ENCODE measurements at places on chromosomes 5 and 9.

- DNase-seq, result no peak
Measured at GRCh38 chr5:88058625-88059024, 210.0 kb downstream of the TMEM161B start.

GRCh38 chr5:81558188-81558587 is 164.3 kb upstream of the ACOT12 start:
- DNase-seq, result no peak

DNA sequence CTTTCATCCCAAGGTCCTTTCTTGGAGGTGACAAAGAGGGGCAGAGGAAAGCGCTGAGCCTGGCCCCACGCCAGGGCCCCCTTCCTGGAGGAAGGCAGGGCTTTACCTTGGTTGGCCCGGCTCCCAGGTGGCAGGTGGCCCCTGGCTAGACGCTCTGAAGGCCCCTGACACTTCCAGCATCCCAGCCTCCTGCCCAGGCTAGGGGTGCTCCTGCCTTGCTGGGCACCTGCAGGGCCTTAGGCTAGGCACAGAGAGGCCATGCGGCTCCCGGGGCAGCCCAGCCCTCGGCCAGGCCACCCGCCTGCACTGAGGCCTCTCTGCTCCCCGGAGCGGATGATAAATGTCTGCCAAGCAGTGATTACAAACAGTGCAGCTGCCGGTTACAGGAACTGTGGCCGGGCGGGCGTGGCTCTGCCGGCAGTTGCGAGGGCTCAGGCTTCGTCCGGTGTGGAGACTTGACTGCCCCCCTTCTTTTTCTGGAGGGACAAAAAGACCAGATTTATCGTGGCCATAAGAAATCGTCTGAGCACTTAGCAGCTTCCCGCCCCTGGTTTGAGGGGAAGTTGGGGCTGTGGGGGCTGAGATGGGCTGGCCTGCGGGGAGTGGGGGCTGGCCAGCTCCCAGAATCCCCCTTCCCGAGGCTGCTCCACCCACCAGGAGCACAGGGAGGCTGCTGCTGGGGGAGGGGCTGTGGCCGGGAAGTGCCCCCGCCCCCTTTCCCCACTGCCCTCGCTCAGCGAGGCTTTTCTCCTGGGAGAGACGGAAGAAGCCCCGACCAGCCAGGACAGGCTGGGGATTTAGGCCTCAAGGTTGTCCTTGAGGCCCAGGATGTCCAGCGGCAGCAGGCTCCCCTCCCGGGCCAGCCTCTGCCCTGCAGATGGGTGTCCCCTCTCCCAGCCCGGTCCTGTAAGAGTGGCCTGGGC is 31.6 kb upstream of the UBAC1 start:
- DNase-seq, result peak; percentile 49

DNA sequence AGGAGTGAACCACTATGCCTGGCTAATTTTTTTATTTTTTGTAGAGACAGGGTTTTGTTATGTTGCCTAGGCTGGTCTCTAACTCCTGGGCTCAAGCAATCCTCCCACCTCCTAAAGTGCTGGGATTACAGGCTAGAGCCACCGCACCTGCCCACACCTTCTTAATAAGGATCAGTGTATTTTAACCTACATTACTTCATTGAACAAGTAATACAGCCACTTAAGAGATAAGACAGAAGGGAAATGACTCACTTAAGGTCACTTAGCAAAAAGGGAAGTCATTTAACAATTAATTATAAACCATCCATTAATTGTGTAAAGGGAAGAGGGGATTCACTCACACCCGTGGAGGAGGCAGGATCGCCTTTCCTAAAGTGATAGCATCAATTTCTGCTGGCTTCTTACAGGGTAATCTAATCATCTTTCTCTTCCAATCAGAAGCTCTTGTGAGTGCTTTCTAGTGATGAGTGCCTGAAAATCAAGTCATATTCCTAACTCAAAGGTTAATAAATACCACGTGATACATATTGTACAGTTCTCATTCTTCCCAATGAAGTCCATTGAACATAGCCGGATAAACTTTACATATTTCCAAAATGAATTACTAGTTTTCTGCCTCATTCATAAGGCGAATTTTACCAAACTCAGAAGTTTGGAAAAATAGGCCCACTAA is 3.5 kb downstream of the FBXW11 start:
- DNase-seq, result no peak

DNA sequence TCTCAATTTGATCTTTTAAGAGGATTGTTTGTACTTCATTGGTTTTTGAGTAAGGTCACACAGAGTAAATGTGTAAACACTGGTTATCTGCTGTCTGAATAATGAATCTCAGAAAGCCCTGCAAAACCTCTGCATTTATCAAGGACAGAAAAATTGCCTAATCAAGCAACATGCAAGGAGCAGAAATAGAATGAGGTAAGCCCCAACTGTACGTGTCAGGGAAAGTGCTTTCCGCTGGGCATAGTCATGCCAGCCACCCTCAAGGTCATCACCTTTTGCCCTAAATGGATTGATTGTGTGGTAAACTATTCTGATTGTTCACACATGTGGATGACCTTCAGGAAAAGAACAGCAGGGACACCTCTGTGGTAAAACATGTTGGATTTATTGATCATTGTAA is 376.9 kb upstream of the KCNN2 start:
- DNase-seq, result no peak

- DNase-seq, result no peak
Measured at GRCh38 chr9:133854048-133854447, 115.9 kb upstream of the SARDH start.

DNA sequence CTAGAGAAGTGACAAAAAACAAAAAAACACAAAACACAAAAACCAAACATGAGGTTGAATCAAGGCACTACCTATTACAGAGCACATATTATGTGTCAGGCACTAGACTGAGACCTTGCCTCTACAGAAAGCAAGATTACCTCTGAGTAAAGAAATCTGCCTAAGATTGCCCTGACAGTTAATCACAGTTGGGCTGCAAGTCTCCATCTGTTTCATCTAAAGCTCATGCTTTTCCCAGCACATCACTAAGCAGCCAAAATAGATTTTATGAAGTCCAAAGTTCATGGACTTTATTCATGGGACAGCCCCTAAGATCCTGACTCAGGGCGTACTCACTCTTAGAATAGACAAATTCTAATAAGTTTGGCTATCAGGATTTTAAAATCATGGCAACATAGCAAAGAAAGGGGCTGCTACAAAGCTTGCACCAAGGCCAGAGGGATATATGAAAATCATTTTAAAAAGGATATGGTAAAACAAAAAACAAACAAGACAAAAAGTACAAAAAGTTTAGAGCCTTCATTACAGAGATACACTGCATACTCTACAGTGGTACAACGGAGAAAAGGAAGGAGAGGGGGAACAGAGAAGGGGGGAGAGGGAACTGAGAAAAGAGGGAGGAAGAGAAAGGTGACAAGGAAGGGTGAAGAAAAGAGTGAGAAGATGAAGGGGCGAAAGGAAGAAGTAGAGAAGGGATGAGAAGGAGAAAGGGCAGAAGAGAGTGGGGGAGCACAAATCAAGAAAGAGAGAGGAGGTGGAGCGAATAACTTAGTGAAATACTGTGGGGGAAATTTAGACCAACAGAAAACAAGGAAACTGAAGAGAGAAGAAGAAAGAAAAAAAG is 58.2 kb downstream of the RICTOR start:
- peak; percentile 69 for DNase-seq

GRCh38 chr9:26470284-26470683 is 422.3 kb downstream of the CAAP1 start:
- DNase-seq, result no peak

GRCh38 chr9:77024776-77025545 is 5.5 kb downstream of the FOXB2 start:
- no peak for DNase-seq

GRCh38 chr5:108749128-108749861 is 1.6 kb downstream of the FER start:
- peak; percentile 25 for DNase-seq

- no peak for DNase-seq
Measured at GRCh38 chr5:175895686-175896102, 24.3 kb downstream of the CPLX2 start.

DNA sequence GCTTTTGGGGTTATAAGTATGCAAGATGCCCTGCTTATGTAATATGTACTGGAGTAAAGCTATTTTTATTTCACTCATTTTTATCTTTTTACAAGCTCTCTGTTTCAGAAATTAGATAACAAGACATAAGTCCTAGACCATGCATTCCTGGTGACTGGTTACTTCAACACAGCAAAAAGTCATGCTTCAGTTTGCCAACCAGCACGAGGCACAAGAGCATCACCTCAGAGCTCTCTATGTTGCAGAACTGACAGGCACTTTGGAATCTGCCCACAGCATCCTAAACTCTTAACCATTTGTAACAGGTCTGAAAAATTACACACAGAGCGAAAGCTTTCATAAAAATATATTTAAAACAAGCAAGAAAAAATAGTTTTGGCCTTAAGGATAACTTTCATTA is 112.8 kb downstream of the MARCHF11 start:
- no peak for DNase-seq

DNA sequence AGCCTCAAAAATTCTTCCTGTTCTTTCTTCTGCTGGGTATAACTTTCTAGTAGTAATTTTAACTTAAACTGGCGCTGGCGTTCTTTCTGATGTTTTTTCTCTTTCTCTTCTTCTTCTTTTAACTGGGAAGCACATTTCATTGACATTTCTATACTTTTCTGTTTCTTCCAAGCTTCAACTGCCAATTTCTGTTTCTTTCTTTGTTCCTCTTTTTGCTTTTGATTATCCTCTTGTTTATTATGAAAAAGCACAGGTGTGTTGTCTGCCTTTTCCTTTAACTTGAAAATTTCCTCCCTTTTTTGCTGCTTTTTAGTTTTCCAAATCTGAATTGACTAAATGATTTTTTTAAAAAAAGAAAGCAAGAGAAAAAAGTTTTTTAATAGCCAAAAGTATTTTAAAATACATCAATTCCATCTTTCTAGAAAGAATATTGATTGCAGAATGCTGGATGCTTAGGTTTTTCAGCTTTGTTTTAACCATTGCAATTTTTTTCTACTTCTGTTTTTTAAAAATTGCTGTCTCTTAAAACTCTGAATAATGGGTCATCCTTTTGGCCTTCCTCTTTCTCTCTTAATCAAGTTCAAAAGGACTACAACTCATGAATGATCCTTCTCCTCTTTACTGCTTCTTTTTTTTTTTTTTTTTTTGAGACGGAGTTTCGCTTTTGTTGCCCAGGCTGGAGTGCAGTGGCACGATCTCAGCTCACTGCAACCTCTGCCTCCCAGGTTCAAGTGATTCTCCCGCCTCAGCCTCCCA is 8.8 kb upstream of the PGGT1B start:
- no peak for DNase-seq

- no peak for DNase-seq
Measured at GRCh38 chr5:66739951-66740350, 143.8 kb downstream of the MAST4 start.

GRCh38 chr5:88732181-88732633 is 150.8 kb downstream of the MEF2C start:
- DNase-seq, result no peak

GRCh38 chr5:117679046-117679445 is 1104.4 kb upstream of the SEMA6A start:
- no peak for DNase-seq

DNA sequence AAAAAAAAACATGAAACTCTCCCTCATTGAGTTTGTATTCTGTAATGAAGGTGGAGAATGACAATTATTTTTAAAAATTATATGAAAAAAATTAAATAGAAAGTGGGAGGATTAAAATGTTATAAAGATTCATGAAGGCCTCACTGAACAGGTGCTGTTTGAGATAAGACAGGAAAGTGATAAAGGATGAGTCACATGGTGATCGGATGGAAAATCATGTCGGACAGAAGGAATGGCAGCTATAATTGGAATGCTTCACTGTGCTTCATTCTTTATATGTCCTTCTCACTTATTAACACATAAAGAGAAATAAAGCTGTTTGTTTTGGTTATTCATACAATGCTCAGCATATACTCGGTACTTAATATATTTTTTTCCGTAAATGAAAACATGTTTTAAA is 464.5 kb upstream of the RGMB start:
- DNase-seq, result no peak

GRCh38 chr5:178074266-178074952 is 38.9 kb upstream of the N4BP3 start:
- DNase-seq, result no peak

DNA sequence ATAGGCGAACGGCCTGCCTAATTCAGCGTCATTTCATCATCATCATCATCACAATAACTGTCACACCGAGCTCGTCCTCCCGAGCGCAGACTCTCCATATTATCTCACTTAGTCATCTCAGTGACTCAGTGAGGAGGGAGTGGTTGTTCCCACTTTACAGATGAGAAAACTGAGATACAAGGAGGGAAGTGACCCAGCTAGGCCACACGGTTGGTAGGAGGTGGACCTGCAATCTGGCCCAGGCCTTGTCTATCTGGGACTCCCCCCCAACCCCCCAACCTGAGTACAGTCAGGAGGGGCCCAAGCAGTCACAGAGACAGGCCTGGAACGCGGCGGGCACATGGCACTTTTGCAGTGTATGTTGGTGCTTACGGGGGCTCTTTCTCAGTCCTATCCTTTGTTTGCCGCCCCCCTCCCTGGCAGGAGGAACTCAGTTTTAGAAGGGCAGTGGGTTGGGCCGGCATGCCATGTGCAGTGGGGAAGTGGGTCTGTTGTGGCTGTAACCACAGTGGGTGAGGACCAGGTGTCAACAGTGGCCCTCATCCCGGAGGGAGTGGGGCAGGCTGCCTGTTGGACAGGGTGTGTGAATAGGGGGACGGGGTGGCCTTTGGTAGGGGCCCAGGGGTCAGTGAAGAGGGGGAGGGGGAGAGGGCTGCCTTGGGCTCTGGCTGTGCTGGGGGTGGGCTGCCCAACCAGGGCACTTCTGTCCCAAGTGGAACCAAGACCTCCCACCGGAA is 1.7 kb upstream of the RXRA start:
- no peak for DNase-seq

DNA sequence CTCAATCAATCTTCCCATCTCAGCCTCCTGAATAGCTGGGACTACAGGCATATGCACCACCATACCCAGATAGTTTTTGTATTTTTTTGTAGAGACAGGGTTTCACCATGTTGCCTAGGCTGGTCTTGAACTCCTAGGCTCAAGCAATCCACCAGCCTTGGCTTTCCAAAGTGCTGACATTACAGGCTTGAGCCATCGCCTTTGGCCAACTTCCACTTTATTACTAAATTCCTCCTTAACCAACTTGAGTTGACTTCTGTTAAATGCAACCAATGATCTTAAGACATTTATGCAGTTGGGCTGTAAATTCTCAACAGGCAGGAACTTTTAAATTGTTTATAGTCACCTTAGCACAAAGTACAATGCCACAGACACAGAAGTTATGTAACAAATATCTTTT is 2.8 kb downstream of the LARS1 start:
- DNase-seq, result no peak

- no peak for DNase-seq
Measured at GRCh38 chr5:77641963-77642737, 3.6 kb upstream of the OTP start.

DNA sequence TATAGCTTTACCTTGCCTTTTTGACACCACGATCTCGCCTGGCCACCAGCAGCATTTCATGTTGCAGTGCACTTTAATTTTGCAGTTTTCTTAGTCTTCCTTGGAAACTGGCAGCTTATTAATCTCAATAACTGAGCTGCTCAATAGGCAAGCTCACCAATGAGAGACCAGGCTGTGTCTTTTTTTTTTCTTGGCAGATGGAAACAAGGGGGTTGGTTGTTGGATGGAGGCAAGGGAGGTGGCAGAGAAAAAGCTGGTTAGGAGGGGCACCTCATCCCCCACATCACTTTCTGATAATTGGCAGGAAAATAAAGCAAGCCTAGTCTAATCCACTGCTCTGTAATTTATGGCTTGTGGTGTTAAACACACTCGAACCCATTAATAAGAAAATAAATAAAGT is 324.5 kb upstream of the WWC1 start:
- DNase-seq, result no peak
